Fibroblast of the aortic adventitia (primary cell): ENCODE measurements at places on chromosomes 1 and 21.

- DNase-seq = no peak
These were observed 1.2 kb downstream of the LRP8 start for GRCh38 chr1:53326598-53327181.

DNA sequence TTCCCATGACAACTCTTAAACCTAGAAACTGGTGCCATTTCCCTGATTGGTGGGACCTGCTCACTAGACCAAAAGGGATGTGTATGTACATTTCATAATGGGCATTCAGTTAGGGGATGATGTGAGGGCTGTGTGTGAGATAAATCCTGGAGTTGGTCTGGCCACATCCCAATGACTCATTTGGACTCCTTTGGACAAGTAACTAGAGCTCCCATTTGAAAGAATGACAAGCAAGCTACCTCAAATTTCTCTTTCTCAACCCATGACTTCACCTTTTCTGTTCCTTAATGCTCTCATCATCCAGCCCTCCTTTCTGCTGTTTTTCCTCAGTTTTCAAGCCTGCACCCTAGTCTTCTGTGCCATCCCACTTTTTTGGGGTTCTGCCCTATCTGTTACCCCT is 27.9 kb downstream of the EBNA1BP2 start:
- peak; percentile 64 for DNase-seq

GRCh38 chr21:43664358-43664757 is 5.0 kb downstream of the RRP1B start:
- no peak for DNase-seq

- no peak for DNase-seq
These were observed 29.9 kb downstream of the MAP10 start for GRCh38 chr1:232835166-232835565.

- no peak for DNase-seq
These were observed 17.2 kb downstream of the ALPL start for GRCh38 chr1:21526441-21526840.

GRCh38 chr1:209356976-209357377 is 226.5 kb upstream of the CAMK1G start:
- DNase-seq = no peak

- DNase-seq = no peak
These were observed 748 bp downstream of the PDZK1IP1 start for GRCh38 chr1:47188791-47189785.

- no peak for DNase-seq
These were observed 12.7 kb upstream of the ERVH48-1 start for GRCh38 chr21:42937960-42938605.

DNA sequence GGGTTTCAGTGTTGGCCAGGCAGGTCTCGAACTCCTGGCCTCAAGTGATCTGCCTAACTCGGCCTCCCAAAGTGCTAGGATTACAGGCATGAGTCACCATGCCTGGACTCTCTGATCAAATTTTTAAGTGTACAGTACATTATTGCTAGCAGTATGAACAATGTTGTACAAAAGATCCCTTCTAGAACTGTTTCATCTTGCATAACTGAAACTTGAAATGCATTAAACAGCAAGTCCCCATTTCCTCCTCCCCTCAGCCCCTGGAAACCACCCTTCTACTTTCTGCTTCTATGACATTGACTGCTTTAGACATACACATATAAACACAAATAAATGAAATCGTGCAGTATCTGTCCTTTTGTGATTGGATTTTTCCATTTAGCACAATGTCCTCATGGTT is 463.4 kb downstream of the PTPRC start:
- no peak for DNase-seq

- DNase-seq = peak; percentile 49
These were observed 12.6 kb downstream of the PYCR2 start for GRCh38 chr1:225911191-225912130.

DNA sequence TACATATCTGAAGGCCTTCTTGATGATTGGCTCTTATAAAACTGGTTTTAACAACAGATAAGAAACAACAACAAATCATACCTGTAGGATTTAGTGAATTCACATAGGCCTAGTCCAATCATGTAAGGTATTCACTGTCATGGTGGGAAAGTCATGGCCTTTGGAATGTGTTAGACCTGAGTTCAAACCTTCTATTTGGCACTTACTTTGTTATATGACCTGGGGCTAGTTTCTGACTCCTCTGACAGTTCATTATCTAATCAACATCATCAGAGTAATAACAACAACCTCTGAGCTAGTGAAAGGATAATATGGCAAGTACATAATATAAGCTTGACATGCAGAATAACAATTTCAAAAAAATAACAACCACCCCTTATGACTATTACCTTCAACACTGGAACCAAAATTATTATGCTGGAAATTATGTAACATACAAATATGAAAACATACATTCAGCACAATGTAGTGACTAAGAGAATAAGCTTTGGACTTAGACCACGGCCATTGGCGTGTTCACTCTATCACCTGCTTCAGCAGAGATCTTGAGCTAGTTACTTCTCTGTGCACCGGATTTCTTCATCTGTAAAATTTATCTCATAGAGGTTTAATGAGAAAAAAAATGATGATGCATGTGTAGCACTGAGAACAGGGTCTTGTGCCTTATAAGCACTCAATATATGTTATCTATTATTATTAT is 597.6 kb downstream of the LMO4 start:
- DNase-seq = no peak

- no peak for DNase-seq
These were observed 13.5 kb downstream of the PLCH2 start for GRCh38 chr1:2489615-2490014.

GRCh38 chr1:46288485-46289133 is 14.8 kb downstream of the LRRC41 start:
- DNase-seq = peak; percentile 19

- no peak for DNase-seq
These were observed 49.7 kb upstream of the DISP3 start for GRCh38 chr1:11429226-11429625.

DNA sequence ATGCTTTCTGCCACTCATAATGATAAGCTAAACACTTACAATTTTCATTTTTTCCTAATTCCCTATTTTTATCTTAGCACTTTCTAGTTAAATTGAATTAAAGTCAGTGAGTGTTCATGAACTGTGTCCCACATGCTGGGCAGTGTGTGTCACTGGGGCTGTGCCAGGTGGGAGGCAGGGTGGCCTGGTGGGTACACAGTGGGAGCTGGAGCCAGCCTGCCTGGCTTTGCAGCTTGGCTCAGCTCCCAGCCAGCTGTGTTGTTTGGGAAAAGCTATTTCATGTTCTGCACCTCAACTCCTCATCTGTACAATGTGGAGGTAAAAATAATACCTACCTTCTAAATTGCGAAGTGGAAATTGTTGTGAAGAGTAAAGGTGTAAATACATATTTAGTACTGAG is 238.4 kb downstream of the PLA2G4A start:
- no peak for DNase-seq

DNA sequence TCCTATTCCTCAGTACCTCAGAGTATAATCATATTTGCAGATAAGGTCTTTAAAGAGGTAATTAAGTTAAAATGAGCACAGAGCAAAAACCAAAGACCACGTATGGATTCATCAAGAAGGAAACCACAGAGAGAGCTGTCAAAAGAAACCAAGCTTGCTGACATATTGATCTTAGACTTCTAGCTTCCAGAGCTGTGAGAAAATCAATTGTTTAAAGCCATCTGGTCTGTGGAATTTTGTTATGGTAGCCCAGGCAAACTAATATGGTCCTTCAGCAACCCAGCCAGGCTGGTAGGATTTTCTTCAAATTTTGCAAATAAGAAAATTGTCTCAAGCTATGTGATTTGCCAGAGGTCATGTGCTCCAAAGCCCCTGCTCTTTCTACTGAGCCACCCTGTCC is 62.5 kb downstream of the LRIG2 start:
- DNase-seq = no peak

- no peak for DNase-seq
These were observed 54.0 kb downstream of the LACTBL1 start for GRCh38 chr1:22918644-22919043.

- no peak for DNase-seq
These were observed 752 bp upstream of the ACTA1 start for GRCh38 chr1:229434641-229435051.

DNA sequence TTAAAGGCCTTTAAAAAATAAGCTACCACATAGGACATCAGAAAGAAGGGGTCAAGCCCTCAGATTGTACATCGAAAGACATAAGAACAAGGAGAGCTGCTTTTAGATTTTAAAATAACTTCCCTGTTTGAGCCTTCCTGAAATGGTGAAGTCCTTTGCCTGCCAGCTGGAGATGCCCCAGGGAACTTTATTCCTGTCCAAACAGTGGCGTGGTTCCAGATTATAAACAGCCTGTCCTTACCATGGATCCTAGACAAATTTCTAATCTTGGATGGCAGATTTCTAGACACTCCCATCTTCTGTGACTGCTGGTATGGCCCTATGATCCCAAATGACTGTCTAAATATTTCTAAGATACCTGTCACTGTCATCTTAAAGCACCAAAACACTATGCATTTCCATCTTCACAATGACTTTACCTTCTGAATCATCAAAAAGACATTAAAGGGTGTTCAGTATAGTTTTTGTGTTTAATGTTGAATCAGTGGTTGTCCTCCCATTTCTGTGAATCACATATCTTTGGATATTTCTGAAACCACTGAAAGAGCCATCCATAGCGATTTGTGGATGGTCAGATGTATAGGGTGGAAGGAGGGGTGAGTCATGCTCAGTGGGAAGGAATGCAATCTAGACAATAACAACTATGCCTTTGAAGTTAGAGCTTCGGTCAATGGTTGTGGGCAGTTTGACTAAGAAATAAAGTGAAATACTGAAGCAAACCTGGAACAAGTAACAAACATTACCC is 23.2 kb downstream of the ILDR2 start:
- peak; percentile 74 for DNase-seq

- peak; percentile 22 for DNase-seq
These were observed 19.2 kb downstream of the AGPAT3 start for GRCh38 chr21:43884012-43884860.

- no peak for DNase-seq
These were observed 420 bp upstream of the DCDC2B start for GRCh38 chr1:32208469-32208868.

DNA sequence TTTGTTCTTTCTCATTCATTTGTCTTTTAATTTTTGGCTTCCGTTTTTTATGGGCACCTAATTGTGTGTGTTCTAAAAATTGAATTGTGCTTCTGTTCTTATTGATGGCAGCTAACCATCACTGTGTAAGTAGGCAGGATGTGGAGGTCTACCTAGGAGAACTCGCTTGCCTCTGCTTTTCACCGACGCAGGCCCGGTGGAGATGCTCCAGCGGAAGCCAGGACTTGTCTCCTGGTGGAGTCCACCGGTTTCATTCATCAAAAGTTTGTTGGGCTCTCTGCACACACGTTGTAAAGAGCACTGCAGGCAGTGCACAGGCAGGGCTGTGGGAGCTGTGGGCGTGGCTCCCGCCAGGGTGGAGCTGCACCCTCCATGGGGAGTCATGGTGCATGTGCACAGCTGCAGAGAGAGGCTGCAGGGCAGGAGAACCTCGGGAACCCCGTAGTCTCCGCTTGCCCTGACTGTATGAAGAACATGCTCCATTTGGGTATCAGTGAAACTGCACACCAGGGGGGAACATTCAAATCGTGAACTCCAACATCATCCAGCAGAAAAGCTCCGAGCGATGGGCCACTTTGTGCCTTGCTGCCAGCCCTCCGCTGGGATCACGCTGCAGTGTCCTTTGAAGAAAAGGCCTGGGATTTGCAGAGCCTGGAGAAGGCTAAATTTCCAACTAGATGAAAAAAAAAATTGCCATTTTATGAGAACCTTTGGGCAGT is 6.0 kb upstream of the C1orf174 start:
- no peak for DNase-seq

GRCh38 chr1:213934649-213935048 is 53.1 kb upstream of the PROX1 start:
- DNase-seq = peak; percentile 4

GRCh38 chr1:232221802-232222499 is 408.0 kb downstream of the SIPA1L2 start:
- no peak for DNase-seq

DNA sequence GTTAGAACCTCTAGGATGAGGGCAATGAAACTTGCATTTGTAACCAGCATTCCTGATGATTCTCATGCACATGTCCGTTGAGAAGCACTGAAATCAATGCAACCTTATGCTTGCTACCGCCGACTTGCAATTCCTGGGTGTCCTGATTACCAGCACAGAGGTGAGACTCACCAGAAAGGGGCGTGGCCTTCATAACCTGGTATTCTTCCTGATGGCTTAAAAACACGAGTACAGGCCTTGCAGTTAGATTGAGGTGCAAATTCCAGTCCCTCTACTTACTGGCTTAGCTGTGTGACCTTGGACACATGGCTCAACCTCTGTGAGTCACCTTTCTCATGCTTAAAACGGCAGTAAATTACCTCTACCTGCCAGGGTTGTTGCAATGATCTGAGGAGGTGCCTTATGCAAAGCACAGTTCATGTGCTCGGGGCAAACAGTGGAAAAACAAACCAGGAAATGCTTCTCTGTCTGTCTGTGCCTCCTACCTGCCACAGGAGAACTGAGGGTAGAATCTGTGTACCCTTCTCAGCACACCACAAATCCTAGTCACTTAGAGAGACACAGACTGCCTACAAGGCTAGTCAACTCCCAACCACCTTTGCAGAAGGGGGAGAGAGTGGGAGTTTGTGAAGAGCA is 39.1 kb upstream of the ECE1 start:
- no peak for DNase-seq

DNA sequence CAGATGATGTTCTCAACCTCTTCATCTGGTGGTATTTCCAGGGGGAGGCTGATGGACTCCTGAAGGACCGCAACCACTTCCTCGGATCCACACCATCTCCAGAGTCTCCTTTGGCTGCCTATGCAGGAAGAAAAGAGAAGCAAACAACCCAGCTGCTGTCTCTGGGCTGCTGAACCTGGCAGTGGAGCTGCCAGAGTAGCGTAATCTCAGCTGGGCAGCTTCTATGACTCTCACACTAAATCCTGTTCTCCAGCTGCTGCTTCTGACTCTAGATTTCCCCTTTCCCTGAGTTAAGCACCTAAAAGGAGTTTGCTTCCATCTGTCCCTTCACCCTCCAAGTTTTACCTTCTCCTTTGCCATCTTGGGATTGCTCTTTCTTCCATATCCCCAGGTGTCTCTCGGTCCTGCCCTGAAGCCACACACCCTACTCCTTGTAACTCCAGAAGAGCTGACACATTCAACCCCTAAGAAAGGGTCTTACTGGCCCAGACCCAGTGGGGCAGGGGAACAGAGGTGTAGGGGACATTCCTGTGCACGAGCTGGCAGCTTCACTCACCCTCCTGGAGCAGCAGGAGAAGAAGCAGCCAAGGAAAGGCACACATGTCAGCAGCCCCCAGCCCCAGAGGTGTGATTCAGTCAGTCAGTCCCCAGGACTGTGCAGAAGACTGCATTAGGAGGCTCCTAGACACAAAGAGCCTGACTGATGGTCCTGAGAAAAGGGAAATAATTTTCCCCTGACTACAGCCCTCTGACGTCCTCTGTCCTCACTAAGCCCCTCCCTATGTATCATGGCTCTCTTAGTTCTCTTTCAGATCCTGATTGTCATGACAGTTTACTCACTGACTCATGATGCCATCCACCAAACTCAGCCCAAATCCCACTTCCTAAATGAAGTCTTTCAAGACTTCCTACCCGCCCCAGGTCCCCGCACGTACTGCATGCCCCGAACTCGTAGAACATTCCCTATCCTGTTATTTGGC is at the start of gene SLAMF9:
SLAMF9 (minus strand) TSS at position 702 of the 980 bp plus-strand sequence; CDS start at position 602, 100 bp downstream.
- peak; percentile 43 for DNase-seq
